Cardiac fibroblast (primary cell): ENCODE measurements at places on chromosomes 16 and 17.

- peak; percentile 46 for DNase-seq
Observed at GRCh38 chr16:4319454-4320421, 3.9 kb downstream of the GLIS2 start.

GRCh38 chr17:46989637-46990431 lies 10.8 kb upstream of the RPRML start:
- no peak for DNase-seq

DNA sequence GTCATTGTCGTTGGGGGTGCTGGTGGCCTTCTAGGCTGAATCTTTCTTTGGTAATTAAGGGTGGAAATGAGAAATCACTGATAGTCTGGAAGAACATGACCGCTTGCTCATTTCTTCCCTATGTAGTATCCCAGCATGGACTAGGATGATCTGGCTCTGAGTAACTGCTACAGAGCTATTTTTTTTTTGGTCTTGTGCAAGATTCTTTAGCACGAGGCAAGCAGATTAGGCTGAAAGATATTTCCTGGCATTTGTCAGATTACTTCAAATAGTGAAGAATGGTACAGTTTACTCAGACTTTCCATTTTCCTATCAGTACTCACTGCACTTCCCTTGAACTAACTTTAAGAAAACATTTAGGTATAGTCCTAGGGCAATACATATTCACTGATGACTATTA lies 89.0 kb downstream of the SYCE1L start:
- DNase-seq = peak; percentile 83

DNA sequence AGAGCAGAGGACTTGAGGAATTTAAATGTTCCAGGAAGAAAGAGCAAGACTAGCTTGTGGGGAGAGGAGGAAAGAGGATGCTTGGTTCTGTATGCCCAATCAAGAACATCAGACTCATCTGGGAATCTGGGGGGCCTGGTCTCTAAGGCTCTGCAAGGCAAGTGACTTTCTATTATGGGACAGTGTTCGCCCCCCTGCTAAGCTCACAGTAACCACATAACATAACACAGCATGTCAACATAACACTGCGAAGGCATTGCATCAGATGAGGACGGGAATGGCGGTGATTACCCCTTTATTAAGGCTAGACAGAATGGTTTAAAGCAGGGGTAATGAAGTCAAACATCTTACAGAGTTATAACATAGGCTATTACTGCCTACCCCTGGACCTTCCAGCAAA lies 176.6 kb upstream of the IRX6 start:
- DNase-seq = no peak

GRCh38 chr17:61635913-61636432 lies 45.0 kb upstream of the NACA2 start:
- DNase-seq = peak; percentile 83

GRCh38 chr17:14904386-14904785 lies 360.7 kb downstream of the PMP22 start:
- DNase-seq = peak; percentile 74

DNA sequence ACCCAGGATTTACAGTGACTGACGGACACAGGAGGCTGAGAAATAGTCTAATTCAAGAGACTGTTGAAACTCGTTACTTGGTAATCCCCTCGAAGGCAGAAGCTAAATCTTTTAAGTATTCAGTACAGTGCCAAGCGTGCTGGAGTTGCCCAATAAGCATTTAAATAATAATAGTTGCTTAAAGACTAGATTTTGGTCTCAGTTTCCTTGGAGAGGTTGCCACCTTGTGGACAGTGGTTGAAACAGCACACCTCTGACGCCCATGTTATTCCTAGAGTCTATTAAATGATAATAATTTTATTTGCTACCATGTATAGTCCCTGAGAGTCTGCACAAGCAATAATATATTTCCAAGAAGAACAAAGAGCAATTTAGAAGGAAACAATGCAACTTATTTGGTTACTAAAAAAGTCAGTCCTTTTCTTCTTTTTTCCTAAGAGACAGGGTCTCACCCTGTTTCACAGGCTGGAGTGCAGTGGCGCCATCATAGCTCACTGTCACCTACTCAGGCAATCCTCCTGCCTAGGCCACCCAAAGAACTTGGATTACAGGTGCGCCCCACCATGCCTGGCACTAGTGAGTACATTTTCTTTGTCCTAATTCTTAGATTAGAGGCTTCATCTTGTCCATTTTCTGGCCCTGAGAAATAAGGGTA lies 138.0 kb upstream of the NUDT7 start:
- peak; percentile 88 for DNase-seq

- no peak for DNase-seq
Observed at GRCh38 chr17:5272322-5272721, 9.8 kb upstream of the RABEP1 start.

GRCh38 chr17:43384476-43384862 lies 14.3 kb upstream of the ARL4D start:
- DNase-seq = no peak

- DNase-seq = peak; percentile 64
Observed at GRCh38 chr17:31413874-31414549, 22.5 kb downstream of the RAB11FIP4 start.

GRCh38 chr16:63980763-63981162 lies 1141.1 kb downstream of the CDH11 start:
- no peak for DNase-seq

- DNase-seq = no peak
Observed at GRCh38 chr16:6527646-6528045, 805.0 kb upstream of the RBFOX1 start.

- DNase-seq = peak; percentile 20
Observed at GRCh38 chr17:81040791-81041337, 5.9 kb downstream of the BAIAP2 start.

GRCh38 chr16:86387468-86388440 lies 122.6 kb upstream of the FOXF1 start:
- DNase-seq = peak; percentile 96

DNA sequence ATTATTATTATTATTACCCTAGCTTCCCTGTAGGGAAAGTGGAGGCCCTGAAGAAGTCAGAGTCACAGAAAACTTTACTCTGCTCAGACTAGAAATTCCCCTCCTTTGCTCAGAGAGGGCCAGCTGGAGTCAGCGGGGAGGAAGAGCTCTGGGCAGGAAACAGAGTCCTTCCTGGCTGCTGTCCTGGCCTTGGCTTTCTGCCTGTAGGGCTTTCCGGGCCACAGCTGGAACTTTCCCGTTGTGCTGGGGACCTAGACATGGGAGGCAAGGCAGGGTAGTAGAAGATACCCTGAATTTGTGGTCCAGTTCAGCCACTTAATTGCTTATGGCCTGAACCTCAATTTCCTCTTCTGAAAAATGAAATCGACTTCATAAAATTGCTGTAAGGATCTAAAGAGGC lies 14.0 kb upstream of the CCL2 start:
- peak; percentile 61 for DNase-seq

GRCh38 chr16:87345726-87346424 lies 28.7 kb upstream of the C16orf95 start:
- no peak for DNase-seq

DNA sequence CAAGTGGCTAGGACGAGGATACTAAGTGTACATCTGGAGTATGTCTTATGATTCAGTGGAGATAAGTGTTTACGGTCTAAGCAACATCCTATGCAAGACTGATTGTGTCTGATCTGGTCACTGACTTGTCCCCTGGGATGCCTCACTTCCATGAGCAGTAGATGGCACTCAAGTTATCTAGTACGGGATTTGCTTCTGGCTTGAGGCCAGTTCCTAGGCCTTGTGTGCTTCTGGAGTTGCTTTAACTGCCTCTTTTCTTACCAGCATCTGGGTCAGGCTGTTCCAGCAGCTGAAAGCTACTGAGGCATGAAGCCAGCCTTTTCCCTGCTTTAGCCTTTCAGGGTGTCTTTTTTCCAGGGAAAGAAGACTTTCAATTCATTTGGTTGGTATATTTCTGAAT lies 23.0 kb downstream of the SUPT6H start:
- DNase-seq = peak; percentile 61

DNA sequence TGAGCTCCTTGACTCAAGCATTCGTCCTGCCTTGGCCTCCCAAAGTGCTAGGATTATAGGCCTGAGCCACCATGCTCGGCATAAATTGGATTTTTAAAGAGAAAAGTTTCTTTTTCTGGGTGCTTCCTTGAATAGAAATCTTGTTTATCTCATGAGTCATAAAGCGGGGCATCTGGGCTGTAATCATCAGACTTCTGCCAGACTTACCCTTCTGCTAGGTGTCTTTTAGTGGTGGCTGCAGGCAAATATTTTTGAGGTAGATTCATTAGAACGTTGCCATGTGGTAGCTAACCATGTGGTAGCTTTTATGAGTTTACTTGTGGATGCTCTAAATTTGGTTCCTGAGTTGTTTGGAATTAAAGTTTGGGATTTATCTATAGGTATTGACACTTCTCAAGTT lies 13.4 kb downstream of the PGS1 start:
- peak; percentile 59 for DNase-seq

DNA sequence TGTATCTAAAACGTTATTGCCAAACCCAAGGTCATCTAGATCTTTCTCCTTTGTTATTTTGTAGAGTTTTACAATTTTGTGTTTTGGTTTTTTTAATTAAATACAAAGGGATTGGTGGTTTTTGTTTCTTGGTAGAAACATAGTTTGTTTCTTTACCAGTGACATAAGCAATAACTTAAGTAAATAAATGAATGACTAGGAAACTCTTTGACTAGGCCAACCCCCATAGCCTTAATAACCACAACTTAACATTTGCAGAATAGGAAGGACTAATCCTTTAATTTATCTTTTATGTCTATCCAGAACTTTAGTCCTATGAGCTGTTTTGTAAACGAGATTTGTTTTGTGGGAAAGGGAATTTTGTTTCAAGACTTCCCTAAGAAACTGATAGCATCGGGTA lies 162.5 kb downstream of the PRKCA start:
- DNase-seq = no peak

DNA sequence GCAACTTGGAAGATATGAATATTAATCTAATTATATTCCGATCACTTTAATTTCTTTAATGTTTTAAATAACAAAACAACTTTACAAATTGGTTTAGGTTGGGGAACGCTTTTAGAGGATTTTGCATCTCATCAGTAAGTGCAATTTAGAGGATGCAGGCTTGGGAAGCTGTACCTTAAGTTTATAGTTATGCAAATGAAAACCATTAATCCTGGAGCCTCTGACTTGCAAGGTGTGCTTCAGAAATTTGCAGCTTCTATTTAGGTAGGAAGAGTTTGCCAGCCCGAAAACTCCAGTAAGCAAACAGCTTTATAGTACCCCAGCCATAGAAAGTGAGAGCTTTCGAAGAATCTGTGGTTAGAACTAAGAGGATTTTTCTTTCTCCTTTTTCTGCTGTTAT lies 547.0 kb downstream of the MAF start:
- no peak for DNase-seq

DNA sequence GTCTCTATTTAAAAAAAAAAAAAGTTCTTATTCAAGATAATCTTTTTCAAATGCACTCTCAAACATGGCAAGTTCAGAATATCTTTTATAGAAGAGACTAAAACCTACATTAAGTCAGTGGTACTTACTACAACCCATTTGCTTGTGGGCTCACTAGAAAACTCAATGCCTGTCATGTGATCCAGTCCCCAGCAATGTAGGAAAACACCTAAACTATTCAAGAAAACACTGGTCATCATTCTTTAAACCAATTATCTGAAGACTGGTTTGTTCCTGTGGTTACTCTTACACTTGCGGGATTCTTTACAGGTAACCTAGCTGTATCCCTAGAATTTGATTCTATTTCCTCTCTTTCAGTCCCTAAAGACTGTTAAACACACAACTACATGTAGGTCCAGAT lies 19.6 kb downstream of the MED13 start:
- no peak for DNase-seq

DNA sequence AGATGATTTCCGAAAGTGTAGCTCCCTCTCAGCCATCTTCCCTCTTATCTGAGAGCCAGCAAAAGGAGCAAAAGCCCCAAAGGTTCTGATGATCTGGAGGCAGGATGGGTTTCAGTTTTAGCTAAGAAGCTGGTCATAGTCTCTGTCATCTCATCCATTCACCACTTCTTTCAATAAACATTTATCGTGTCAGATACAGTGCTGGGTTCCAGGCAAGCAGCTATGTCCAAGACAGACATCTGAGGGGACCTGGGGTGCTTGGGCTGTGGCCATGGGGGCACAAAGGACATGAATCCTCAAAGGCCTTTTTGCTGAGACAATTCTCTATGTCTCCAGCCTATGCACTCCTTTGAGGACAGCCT lies 1.0 kb upstream of the ETV4 start:
- DNase-seq = no peak

DNA sequence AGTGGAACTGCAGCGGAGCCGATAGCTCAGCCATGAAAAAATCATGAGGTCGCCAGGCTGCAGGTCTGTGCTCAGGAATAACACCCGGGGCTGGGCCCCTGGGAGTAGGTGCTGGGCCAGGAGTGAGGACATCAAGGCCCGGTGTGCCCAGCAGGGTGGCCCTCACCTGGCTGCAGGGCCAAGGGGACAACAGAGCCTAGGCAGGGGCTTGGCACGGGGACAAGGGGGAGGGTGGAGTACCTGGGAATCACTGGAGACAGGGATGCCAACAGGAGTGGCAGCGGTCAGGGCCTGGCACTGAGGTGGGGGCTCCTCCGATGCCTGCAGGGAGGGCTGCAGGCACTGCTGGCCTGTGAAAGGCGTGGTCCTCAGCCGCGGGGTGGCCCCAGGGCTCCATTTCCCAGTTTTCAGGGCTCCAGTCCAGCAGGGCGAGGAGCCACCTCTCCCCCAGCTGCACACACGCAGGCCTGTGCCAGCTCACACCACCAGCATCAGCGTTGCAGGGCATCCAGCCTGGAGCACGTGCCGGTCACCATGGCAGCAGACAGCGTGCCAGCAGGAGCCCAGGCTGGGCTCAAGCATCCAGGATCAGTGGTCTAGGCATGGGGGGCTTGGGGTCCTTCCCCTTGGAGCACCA lies 4.7 kb upstream of the FSCN2 start:
- peak; percentile 70 for DNase-seq

DNA sequence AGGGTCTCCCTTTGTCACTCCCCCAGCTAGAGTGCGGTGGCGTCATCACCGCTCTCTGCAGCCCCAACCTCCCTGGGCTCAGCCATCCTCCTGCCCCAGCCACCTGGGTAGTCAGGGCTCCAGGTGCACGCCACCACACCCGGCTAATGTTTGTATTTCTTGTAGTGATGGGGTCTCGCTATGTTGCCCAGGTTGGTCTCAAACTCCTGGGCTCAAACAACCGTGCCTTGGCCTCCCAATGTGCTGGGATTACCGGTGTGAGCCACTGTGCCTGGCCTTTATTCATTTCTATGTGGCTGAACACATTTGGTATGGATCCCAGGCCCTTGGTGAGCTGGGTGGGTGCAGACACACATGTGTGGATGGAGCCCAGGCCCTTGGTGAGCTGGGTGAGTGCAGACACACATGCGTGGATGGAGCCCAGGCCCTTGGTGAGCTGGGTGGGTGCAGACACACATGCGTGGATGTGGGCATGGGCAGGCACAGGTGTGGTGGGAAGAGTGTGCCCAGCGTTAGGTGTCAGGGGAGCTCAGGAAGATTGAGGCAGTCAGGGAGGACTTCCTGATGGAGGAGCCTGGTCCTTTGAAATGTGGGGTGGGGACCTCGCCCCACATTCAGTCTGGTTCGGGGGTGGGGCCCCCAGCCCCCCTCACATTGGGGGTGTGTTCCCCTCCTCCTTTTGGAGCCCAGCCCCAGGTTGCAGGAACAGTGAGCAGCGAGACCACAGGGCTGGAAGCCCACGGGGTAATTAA lies 37.1 kb downstream of the SOX8 start:
- DNase-seq = no peak

- DNase-seq = peak; percentile 55
Observed at GRCh38 chr16:21650521-21650920, 1.9 kb downstream of the IGSF6 start.
